ENCODE measurements at places on chromosomes 2 and 18.

DNA sequence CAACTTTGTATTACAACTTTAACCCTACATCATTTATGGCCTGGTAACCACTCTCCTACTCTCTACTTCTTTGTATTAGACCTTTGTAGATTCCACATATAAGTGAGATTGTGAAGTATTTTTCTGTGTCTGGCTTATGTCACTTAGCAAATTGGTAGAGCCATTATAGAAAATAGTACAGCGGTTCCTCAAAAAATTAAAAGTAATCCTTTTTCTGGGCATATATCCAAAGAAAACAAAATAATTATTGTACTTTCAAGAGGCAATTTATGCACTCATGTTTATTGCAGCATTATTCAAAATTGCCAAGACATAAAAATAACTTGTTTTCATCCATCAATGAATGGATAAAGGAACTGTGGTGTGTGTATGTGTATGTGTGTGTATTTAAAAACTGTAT is 537.5 kb upstream of the FSIP2 start:
- DNase-seq: no peak

DNA sequence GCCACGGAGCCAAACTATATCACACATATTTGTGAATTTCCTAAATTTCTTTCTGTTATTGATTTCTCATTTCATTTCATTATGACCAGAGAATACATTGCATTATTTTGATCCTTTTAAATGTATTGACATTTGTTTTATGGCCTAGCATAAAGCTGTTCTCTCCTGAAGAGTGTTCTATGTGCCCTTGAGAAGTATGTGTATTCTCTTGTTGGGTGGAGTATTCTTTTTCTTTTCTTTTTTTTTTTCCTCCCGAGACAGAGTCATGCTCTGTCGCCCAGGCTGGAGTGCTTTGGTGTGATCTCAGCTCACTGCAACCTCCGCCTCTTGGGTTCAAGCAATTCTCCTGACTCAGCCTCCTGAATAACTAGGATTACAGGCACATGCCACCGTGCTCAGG is 5.2 kb downstream of the HAUS1 start:
- no peak for DNase-seq

- no peak for DNase-seq
Observed at GRCh38 chr2:71604726-71605120, 151.4 kb downstream of the DYSF start.

- no peak for DNase-seq
Observed at GRCh38 chr2:207256476-207257207, 90.9 kb upstream of the KLF7 start.

GRCh38 chr2:70525032-70525431 is 28.6 kb downstream of the TGFA start:
- DNase-seq: no peak

GRCh38 chr2:70978341-70979179 is at the start of gene ANKRD53:
TSS of gene ANKRD53 (plus strand) at chr2:70978630. CDS start at chr2:70978646, 16 bp downstream.
- no peak for DNase-seq

GRCh38 chr18:64165906-64166305 is 17.0 kb upstream of the LINC00305 start:
- no peak for DNase-seq

DNA sequence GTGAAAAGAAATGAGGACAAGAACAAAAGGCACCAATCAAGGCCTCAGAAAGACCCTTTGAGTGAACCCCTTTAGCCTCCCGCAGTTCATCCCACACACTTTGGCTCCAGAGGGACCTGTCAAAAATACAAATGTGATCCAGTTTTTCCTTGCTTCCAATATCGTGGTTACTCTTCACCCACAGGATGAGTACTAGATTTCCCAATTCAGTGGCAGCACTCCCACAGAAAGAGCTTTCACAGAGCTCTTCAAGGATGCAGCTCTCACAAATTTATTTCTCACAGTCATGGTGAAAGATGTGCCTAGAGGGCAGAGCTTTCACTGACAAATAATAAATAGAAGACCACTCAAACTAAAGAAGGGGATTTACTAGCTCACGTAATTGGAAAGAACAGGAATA is 3.0 kb upstream of the GFPT1 start:
- no peak for DNase-seq

DNA sequence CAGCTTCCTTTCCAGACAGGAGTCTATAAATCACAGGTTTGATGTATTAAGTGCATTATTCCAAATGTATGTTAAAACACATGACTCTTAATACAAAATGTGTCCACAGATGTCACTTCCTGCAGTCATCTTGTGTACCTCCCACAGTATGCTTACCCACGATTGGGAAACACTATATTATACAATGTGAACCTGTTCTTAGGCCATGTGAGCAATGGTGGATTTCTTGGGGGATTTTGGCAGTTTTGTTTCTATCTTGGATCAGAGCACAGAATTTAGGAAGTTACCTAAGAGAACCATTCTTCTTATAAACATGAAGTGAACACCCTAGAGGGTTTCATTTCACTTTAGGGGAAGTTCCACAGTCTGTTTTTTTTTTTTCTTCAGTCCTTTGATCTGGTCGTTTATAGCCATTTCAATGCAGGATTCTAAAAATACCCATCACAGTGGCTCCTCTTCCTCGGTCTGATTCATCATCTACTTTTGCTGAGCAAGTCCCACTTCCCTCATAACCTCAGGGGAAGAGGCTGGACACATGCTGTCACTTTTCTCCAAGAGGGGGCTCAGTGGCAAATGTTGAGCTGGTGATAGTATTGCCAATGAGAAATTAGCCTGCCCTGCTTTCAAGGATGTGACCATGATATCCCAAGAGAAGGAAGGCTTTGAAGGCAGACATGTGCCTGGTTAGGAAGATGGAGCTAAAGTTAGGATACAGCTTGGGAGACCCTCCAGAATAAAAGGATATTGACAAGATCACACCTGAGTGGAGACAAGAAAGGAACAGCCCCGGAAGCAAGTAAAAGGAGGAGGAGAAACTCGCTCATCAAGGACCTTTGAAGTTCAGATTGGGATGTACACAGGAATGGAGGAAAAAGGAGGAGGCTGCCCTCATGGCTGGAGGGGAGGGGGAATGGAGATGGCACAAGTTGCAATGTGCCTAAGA is 22.6 kb downstream of the PLEK start:
- no peak for DNase-seq

GRCh38 chr18:74282755-74283554 is 8.8 kb downstream of the CYB5A start:
- no peak for DNase-seq

DNA sequence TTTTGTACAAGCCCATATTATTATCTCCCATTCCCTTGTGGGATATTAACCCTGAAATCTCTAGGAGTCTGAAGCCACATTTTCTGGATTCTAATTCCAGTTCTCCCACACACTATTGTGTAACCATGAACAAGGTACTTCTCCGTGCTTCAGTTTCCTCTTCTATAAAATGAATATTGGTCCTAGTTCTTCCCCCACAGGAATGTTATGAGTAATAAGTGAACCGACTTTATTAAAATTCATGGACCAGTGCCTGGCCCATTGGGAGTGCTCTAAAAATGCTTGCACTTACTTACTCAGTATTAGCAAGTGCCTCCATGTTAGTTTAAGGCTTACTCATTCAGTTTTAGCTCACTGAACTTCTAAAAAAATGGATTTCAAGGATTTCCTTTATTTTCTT is 1.4 kb upstream of the ACMSD start:
- DNase-seq: no peak

DNA sequence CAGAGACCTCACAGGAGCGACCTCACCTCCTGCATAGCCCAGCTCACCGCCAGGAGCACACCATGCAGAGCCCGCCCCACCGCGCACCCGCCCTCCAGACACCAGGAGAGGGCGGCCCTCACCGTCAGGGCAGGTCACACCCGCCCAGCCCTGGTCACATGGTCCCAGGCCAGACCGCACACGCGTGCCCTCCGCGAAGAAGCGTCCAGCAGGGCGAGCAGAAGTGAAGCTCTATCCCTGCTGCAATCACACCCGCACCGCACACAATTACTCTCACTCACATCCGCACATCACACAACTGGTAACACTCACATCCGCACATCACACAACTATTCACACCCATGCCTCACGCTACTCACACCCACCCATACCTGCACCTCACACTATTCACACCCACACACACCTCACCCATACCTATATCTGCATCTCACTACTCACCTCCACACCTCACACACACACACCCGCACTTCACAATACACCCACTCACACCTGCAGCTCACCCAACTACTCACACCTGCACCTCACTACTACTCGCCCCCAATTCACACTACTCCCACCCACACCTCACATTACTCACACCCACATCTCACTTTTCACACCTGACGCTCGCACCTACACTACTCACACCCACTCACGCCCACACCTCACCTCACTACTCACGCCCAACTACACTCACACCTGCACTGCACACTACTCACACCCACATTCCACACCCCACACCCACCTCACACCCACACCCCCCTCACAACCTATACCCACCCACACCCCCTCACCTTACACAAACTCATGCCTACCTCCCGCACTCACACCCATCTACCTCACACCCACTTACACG is 242.0 kb downstream of the HDAC4 start:
- DNase-seq: no peak

GRCh38 chr2:136347981-136348380 is 230.0 kb upstream of the CXCR4 start:
- no peak for DNase-seq

- no peak for DNase-seq
Observed at GRCh38 chr18:73670524-73670923, 477.1 kb downstream of the FBXO15 start.

DNA sequence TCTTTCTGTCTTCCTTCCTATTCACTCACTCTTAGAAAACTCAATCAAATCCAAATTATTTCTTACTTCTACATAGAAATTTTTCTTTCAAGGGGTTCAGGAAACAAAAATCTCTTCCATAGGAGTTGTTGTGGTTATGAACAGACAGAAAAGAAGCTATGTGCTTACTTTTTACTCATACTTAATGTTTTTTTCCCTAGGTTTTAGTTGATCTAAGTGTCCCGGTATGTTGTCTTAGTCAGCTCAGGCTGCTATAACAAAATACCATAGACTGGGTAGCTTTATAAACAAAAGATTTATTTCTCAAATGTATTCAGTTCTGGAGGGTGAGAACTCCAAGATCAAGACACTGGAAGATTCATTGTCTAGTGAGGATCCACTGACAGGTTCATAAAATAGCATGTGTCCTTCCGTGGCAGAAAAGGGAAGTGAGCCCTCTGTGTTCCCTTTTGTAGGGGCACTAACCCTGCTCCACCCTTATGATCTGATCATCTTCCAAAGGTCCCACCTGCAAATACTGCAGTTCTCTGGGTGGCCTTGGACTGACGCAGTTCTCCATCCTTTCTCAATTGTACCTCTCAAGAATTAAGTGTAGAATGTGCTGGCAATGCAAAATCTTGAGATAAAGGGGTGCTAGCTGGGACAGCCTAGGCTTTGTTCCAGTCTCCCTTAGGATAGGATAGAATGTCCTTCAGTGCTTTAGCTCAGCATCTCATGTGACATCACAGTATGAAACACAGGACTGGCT is 14.4 kb upstream of the VRK2 start:
- peak; percentile 5 for DNase-seq

- DNase-seq: no peak
Observed at GRCh38 chr18:26432651-26433424, 115.5 kb downstream of the KCTD1 start.

DNA sequence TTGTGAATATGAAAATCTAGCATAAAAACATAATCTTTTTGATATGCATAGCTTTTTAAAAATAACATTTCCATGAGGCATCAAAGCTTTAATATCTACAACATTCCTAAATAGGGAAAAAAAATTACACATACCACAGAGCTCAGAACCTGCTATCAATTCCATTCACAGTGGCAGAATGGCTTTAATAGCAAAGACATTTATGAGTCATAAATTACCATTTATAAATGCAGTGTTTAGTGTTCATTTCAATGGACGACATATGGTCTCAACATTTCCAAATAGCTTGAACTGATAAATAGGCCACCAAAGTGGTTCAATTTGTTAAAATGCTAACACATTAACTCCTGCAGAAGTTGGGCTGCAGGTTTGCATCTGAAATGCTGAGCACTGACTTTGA is 600.6 kb upstream of the SETBP1 start:
- no peak for DNase-seq

GRCh38 chr2:236259371-236259770 is 4.8 kb downstream of the ASB18 start:
- no peak for DNase-seq

DNA sequence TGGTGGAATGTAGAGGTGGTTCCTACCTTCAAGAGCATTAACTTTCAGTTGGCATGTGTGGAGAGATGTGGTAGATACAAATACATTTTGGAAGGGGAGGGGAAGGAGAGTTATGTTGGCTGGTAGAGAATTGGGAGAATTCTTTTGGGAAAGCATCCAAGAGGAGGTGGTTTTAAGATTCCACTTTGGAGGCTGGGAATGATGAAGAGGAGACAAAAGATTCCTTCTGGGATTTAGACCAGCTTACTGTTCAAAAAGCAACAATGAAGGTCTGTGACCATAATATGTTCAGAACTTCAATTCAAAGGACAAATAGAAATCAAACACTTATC is 120.8 kb upstream of the FOSL2 start:
- no peak for DNase-seq

- no peak for DNase-seq
Observed at GRCh38 chr2:62657783-62658182, 47.7 kb upstream of the EHBP1 start.

DNA sequence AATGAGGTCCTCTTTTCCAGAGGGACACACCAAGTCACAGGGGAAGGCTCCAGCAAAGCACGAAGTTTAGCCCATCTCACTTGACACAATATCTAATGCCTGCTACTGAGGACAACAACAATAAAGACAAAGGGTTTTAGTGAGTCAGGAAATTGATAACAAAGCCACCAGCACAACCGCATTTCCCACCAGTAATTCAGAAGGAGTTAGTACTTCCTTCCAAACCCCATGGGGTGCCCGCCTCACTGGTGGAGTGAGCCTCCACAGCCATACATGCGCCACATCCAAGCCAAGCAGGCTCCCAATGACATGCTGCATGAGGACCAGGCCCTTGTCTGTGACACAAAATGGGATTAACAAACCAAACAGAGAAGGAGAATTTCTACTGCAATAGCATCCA is 40.1 kb downstream of the MRPL35 start:
- DNase-seq: no peak

DNA sequence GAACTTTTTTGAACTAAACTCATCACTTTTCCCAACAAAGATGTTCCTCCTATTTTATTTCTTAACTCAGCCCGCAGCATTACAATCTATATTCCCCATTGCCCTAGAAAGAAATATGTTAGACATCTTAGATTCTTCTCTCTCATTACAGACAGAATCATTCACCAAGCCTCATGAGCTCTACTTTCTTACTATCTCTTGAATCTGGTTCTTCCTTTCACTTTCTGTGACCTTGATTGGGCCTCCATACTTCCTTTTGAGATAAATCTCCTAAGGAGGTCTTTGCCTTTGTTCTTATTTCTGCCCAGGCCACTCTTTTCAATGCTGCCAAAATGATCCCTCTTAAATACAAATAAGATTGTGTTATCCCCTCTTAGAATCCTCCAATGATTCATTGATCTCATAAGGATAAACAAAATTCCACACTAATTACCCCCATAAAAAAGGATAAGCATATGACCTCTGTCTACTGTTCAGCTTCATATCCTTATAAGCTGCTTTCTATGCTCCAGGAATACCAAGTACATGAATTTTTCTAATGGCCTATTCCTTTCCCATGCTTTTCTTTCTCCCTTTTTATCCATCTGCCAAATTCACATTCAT is 400.0 kb downstream of the ARHGAP15 start:
- no peak for DNase-seq

Measured in CD4-positive, alpha-beta T cell treated with Interferon gamma for 1 hour (primary cell).